ENCODE measurements at places on chromosomes 2 and 18.

DNA sequence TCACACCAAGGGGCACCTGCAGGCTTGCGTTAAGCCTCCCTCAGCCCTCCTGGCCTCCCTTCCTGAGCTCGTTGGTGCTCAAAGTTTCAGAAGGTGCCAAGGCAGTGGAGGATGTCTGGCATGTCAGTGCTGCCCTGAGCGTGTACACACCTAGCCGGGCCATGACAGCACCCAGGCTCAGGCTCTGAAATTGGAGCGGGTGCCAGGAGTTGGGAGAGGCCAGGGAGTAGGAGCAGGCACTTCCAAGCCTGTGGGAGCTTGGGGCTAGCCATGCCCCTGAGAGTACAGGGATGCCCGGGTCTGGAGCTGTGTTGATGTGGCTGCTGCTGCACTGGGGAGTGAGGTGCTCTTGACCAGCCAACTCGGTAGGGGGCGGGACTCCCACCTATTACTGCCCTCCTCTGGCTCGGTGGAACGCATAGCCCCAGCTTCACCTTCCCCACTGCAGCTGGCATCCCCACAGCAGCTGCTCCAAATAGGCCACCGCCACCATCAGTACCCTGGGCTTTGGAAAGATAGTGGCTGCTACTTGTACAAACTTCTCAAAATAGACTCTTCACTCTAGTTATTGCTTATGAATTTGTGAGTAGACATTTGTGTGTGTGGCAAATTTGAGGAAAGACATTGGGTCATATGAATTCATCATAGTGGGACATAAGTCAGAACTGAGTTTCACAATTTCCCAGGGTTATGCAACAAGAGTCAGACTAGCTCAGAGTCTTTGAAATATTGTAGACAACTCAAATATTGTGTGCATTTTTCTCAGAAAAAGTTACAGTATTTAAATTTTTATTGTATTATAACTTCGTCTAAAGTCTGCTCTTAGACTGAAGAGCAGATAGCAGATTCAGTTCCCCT lies 6.8 kb upstream of the PCARE start:
- DNase-seq, result no peak

DNA sequence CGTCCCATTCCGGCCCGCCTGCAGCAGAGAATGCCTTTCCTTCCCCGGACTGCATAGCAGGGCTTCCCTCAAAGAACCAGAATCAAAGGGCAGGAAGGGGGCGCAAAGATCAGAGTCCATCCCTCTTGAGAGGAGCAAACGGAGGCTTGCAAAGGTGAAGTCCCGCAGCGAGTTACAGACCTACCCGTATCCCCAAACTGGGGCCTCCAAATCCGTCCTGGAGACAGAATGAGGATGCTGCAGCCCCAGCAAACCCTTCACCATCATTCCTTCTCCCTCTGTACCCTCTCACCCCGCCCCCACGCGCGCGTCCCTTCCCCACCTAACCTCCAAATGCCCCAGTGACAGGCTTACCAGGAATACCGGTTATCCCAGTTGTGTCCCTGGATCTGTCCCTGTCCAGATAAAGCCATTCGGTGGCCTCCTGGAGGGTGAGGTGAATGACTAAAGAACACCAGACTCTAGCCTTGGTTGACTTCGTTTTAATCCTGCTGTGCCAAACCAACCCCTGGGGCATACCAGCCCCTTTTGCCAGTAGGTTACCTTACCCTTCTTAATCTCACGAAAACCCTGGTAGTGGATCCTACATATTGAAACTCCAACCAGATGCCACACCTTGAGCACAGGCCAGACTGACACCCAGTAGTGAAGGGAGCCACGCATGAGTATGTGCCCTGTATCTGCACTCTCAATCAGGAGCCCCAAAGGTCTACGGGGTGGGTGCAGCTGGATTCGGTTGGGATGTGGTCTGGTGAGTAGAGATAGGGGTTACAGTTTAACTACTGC lies 961 bp upstream of the SLC40A1 start:
- peak; percentile 2 for DNase-seq

GRCh38 chr2:42214669-42215068 lies 45.5 kb downstream of the EML4 start:
- no peak for DNase-seq

DNA sequence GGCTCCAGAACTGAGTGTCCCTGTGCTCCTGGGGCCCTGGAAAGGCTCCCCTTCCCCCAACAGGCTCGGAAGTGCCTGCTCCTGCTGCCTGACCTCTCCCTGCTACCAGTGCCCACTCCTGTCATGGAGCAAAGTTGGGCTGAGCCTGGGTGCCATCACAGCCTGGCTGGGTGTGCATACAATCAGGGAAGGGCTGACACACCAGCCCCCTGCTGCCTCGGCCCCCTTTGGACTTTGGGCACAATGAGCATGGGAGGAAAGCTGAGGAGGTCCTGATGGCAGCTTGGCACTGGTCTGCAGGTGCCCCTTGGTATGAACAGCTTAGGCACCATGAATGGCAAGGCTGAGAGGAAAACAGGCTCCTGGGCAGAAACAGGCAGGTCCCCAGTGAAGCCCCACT lies 405.0 kb downstream of the PID1 start:
- no peak for DNase-seq

DNA sequence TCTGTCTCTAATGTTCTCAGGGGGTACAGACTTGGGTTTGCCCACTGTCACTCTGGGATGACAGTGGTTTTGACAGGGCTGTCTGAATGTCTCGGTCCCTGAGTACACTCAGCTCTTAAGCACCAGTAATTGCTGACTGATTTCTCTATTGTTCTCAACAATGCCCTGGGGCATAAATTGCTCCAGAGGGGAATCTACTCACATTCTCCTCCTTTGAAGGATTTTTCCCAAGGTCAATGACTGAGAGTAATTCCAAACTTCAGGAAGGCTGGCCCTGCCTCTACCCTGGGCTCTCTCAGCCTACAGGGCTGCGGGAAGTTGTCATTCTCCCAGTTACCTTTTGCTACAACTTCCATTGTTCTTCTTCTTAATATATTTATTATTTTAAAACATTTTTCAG lies 36.5 kb downstream of the MC2R start:
- DNase-seq, result no peak

DNA sequence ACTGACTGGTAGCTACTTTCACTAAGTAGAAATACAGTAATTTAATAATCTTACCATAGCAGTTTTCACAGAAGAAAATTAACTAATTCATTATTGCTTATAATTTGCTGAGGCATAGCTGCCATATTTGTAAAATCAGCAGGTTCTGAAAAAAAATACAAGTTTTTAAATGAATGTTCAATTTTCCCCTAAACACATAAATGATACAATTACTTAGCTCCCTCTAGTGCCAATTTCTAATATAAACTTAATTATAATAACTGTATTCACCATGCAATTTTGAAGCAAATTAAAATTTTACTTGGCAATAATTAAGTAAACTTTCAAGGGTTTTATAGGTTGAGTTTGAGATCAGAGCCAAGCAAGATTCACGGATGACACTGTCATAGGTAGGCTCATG lies 1321.6 kb upstream of the ACVR2A start:
- DNase-seq, result no peak

- no peak for DNase-seq
These were observed 429.3 kb downstream of the TGIF1 start for GRCh38 chr18:3879114-3879835.

DNA sequence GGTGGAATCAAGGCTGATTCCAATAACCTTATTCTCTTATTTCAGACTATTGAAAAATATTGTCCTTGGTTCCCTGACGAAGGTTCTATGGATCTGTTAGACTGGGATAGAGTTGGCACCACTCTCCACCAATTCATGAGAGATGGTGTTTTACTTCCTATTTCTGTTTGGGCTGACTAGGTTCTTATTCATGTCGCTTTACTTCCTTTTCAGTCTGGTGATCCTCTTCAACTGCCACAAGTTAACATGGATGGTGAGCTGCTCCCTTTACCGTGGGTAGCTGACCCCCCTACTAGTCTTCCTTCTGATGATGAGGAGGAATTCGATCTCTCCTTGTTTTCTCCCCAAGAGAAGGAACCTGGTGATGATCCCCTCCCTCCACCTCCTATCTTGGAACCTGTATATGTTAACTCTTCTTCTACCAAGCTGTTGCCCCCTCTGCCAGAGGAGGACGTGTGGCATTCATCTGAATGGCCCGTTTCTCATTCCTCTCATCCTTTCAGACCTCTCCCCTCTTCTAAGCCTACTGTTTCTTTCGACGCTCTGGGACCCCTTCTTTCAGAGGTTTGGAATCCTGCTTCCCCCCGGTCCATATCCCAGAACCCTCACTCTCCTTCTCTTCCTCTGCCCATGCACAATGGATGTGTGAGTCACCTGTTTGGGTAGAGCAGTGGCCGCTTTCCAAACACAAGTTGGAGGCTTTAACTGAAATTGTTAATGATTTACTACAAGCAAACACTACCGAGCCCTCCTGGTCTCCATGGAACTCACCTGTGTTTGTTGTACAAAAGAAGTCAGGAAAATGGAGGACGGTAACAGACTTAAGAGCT lies 13.5 kb upstream of the CNOT11 start:
- DNase-seq, result no peak

GRCh38 chr2:69720404-69720803 lies 21.5 kb upstream of the ANXA4 start:
- DNase-seq, result no peak

DNA sequence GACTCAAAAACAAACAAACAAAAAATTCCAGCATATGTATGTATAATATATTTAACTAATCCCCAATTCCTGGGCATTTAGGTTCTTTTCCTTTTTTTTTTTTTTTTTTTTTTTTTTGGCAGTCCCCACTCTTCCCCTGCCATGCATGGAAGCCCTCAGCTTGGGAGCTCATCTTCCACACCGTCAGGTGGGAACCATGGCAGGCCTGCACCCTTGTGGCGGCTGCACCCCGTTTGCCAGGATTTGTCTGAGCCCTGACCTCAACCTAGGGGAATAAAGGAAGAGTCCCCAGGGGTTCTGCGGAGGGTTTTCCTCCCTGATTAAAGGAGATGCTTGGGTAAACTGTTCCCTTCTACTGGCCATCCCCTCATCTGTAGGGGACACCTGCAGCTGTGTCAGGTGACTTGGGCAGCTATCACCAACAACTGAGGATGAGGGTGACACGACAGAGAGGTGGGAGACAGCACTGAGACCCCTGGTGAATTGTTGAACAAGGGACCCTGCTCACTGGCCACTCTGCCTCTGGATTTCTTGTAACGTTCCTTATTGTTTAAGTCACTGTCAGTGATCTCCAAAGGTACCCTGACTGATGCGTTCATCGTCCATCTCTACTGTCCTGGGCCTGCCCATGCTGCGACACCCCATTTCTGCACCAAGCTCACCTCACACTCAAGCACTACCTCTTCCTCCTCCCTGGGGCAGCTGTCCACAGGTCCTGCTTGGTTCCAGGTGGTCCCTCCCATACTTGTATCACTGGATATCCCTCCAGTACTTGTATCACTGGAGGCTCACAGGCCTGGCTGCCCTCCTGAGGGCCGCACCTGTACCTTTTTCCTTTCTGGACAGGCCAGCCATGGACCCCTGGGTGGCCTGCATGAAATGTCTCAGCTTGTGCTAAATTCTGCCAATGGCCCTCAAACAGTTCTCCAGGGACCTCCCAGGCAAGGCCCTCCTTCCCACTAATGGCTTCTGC lies 14.5 kb downstream of the TMEM185B start:
- no peak for DNase-seq

DNA sequence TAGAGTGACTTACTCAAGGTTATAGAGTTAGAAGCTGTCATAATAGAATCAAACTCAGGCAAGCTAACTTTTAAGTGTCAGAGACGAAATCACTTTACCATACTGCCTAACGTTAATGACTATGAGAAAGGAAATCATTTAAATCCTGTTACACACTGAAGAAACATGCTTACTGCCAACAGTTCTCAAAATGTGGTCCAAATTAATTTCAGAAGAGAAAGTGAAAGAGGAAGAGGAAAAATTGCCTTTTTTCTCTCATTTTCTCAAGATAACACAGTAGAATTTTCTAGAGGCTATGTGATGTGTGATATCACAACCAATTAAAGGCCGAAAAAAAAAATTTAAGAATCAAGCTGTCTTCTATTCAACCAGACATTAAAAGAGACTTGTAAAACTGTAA lies 1362.7 kb upstream of the CHAC2 start:
- DNase-seq, result no peak

DNA sequence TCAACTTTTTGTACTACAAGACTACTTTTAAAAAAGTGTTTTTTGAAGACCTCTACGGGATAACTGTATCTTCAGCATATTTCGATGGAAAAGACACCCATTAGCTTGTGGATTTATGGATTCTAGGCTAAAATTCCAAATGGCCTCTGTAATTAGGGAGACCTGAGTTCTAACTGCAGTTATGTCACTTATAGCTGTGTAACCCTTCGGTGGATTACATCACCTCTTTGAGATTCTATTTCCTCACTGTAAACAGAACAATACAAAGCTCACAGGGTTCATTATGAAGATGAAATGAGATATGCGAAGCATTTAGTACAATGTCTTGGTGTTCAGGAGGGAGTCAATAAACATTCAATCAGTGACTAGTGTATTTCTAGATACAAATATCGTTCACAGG lies 24.2 kb downstream of the LMAN2L start:
- no peak for DNase-seq

- no peak for DNase-seq
These were observed 977.6 kb downstream of the SUCLG1 start for GRCh38 chr2:83481436-83481835.

GRCh38 chr2:170882758-170883157 lies 46.3 kb upstream of the GORASP2 start:
- DNase-seq, result no peak

GRCh38 chr2:232877940-232878511 lies 8.0 kb downstream of the SNORC start:
- DNase-seq, result no peak

DNA sequence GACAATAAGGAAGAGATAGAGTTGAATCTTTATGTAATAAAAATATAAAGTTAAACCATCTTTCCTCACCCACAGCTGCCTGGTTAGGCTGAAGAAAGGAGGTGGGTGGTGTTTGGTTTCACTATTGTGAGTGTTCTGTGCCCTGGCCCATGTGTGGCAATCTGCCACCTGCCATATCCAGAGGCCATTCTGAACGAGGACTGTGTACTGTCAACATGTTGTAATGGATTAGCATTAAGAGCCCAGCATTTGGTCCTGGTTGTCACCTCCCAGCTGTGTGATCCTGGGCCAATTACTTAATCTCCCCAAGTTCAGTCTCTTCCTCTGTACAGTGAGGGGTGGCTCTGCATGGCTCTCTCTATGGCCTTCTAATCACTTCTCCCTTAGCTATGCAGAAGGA lies 118.2 kb upstream of the SEC11C start:
- no peak for DNase-seq

- no peak for DNase-seq
These were observed 61.0 kb upstream of the TGIF1 start for GRCh38 chr18:3388980-3389379.

Measured in stimulated activated effector memory CD8-positive, alpha-beta T cell treated with anti-CD3 and anti-CD28 coated beads, Interleukin-12 subunit alpha, Interleukin-12 subunit beta, amount 100 ng/mL, for 72 hours (primary cell).